CD4-positive, CD25-positive, alpha-beta regulatory T cell (primary cell): ENCODE measurements at places on chromosomes 16 and 17. TPM values are rescaled to one million over a fixed set of nuclear protein-coding genes. Genes with fewer than 3 reads are reported as not detected.

The HSPB9 gene
- polyA plus RNA-seq, result not detected

The ZNF778 gene
- polyA plus RNA-seq, result 3.4 TPM

GRCh38 chr17:65756760-65757159 lies 195.3 kb upstream of the AXIN2 start:
- H3K36me3 ChIP-seq, result no peaks in the 10 kb centered on the region
- DNase-seq, result no peak
- H3K27me3 ChIP-seq, result no peaks in the 10 kb centered on the region
- no peak overlapping the region for H3K4me3 ChIP-seq
- no peak overlapping the region for H3K27ac ChIP-seq

- DNase-seq, result no peak
- H3K4me1 ChIP-seq, result no peaks in the 10 kb centered on the region
These were observed 349.9 kb downstream of the CPPED1 start for GRCh38 chr16:12453832-12454231.

The C16orf90 gene
- not detected for polyA plus RNA-seq
